ENCODE measurements at places on chromosomes 7 and 10. TPM values are rescaled to one million over a fixed set of nuclear protein-coding genes. Genes with fewer than 3 reads are reported as not detected.

DNA sequence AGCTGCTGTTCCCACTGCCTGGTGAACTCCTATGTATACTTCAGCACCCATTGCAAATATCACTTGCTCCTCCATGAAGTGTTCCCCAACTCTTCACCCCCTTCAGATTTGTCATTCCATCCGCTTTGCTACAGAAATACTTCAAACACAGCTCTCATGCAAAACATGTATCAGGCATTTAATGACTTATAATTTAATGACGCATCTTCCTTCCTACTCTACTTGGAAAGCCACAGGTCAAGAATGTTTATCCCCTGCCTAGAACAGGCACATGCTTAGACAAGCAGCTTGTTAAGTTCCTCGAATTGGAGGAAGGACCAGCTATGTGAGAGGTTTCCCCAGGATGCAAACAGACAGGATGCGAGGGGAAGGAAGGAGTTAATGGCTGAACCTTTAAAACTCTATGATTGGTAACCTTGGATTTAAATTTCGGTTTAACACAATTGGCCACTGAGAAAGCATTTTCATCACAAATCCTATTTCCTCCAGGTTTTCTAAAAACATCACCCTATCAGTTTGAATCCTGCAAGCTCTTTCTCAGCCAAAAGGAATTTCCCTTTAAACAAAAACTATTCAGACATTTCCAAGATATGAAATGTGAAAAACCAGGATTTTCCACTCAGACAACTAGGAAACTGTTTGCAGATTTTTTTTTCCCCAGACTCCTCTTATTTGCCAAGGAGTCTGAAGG is 11.5 kb downstream of the CREB3L2 start:
- DNase-seq, result peak; percentile 99

GRCh38 chr7:106870983-106871410 is 5.9 kb downstream of the PIK3CG start:
- peak; percentile 49 for DNase-seq

GRCh38 chr10:50436805-50437204 is 185.5 kb upstream of the ASAH2 start:
- no peak for DNase-seq

DNA sequence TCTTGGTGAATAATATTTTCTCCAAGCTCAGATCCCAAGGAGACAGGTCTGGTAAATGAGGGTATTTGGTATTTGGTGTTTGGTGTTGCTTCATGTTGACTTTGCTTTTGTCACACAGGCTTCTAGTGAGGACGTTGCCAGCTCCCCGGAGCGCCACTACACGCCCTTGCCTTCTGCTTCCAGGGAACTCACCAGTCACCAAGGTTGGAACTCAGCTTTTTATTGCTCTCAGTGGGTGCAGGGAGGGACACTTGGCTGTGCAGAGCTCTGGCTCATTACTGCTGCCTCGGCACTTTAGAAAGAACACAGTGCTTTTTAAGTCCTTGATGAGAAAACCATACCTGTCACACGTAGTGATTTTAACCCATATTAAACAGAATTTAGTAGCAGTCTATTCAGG is 892.9 kb downstream of the LRMDA start:
- DNase-seq, result no peak

GRCh38 chr7:117347480-117347879 is 24.6 kb upstream of the WNT2 start:
- no peak for DNase-seq

DNA sequence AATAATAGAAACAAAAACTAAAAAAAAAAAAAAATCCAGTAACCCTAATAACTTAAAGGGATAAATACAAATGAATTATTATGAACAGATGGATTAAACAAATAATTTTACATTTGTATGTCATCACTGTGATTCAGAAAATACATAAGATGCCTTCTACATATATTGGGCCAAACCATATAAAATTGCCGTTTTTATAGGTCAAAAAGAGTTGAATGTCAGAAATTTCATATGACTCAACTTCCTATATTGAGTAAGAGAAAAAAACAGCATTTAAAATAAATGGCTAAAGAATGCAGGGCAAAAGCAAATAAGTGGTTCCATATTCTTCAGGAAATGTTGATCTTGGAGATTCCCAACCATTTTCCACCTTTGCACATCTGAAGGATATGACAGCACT is 9.4 kb downstream of the SLC35B4 start:
- no peak for DNase-seq

GRCh38 chr10:102869258-102870198 is at the start of gene AS3MT:
AS3MT (plus strand) TSS chr10:102869470; CDS start chr10:102869593, 123 bp downstream.
- no peak for DNase-seq

DNA sequence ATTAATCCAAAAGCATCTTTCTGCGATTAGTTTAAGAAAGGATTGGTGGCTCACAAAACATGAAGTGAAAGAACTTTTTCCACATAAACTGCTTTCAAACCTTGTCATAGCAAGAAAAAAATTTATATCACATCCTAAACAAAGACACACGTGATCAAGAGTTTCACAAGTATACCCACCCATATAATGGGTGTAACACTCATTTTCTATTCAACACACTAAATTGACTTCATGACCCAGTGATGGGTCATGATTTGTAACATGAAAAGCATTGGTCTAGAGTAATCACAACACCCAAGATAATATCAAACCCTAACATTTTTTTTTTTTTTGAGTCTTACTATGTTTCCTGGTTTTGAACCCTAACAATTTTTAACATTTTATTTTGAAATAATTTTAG is 17.6 kb downstream of the PMPCB start:
- no peak for DNase-seq

DNA sequence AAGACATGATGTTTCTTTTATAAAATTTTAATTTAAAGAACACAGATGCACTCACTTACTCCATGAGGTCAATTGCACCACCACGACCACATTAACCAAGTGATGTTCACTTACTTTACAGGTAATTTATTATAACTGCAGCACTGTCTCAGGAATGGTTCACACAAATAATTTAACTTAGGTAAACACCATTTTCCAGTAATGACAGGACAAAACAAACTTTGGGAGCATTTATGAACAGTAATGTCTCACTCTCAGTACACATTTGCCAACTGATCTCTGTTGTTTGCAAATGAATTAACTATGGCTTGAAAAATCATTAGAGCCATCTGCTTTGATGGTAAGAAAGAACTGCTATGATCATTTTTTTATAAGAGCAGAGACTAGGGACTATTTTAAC is 150.4 kb downstream of the ETV1 start:
- no peak for DNase-seq

DNA sequence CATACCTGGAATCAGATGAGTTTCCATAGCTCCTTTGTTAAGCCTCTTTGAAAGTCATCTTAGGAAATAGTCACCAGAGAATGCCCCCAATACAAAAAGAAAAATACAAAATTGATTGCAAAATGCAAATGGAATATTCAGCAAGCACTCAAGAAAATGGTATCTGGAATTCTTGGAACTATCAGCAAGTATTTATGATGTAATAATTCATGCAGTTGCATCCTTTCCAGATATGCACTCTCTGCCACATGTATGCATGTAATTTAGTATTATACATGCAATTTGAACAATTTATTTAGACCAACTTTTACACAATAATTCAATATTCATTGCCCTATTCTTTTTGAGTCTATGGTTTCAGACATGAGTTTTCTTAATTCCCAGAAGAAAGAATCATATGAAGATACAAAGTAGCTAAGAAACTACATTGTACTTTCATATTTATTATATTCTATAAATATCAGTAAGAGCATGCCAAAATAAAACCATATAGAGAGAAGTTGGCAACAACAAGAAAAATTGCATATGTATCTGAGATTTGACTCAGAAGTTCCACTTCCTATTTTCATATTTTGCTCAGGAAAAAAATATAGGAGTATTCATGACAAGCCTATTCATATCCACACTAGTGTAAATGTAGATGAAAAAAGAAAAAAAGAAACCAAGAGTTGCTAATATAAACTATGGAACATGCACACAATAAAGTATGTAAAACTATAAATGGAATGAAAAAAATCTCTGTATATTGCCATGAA is 338.5 kb downstream of the SEMA3D start:
- DNase-seq, result no peak

GRCh38 chr10:84392181-84392580 is 63.8 kb downstream of the CCSER2 start:
- DNase-seq, result no peak

DNA sequence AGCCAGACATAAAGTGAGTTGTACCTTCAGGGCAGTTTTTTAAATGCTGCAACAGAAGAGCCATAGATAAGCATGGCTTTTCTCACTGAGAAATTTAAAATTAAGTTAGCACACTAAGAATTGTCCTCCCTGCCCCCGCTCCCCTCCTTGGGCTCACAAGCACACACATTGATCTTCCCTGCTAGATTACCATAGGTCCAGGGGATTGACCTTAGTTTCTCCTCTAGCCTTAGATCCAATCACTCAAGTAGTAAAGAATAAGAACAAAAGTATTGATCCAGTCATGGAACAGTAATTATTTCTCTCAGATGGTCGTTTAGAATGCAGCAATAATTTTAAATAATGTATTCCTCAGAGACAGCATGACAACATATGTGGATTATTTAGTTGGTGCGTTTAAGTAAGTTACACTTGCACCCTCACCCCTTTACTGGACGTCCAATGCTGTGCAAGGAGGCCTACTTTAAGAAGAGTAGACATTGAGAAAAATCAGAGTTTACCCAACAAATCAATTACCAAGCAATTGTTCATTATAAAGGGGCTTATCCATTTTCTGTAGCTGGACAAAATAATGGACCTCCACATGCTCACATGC is 683.5 kb upstream of the GALNT17 start:
- no peak for DNase-seq

CHST3 gene
- polyA plus RNA-seq, result 8.6 TPM

ZNF282 gene
- 11.9 TPM for polyA plus RNA-seq

SNCG gene
- polyA plus RNA-seq, result 19.0 TPM

STRIP2 gene
- 1.8 TPM for polyA plus RNA-seq

CRTAC1 gene
- polyA plus RNA-seq, result not detected

MYH16 gene
- 0.03 TPM for polyA plus RNA-seq

Measured in IMR-90 (cell line).